ENCODE measurements at places on chromosomes 6 and 20.
A peak's percentile ranks its signal among the peaks of the same experiment; 100 is the strongest.

DNA sequence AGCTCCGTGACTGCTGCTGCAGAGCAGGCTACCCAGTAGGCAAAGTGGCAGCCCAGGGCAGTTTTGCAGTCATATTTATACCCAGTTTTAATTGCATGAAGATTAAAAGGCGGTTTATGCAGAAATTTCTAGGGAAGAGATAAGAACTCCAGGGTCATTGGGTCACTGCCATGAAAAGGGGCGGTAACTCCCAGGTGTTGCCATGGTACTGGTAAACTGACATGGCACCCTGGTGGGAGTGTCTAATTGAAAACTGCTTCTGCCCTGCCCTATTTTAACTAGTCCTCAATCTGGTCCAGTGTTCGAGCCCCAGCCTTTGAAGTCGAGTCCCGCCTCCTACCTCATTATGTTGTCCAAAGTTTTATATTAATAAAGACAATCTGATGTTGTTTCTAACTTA, 75.0 kb upstream of the FUCA2 start:
- DNase-seq: no peak

DNA sequence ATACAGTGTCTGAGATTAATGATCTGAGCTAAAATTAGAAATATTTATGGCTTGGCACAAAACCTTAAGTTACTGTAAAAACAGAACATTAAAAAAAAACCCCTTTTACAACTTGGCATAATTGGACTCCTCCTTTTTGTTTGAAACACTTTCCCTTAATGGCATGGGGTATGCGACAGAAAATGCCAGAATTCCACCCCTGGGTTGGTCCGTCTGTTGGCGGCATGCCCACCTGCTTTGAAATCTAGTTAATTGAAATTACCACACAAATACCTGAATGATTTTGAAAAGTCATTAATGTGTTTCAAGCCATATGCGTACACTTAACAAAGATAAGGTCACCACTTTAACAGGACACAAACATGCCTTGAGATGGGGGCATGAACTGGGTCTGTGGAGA, 175.1 kb upstream of the FOXQ1 start:
- no peak for DNase-seq

- no peak for DNase-seq
Observed at GRCh38 chr6:4948781-4949450, 54.9 kb downstream of the RPP40 start.

- DNase-seq: no peak
Observed at GRCh38 chr6:13725570-13725969, 13.9 kb upstream of the RANBP9 start.

DNA sequence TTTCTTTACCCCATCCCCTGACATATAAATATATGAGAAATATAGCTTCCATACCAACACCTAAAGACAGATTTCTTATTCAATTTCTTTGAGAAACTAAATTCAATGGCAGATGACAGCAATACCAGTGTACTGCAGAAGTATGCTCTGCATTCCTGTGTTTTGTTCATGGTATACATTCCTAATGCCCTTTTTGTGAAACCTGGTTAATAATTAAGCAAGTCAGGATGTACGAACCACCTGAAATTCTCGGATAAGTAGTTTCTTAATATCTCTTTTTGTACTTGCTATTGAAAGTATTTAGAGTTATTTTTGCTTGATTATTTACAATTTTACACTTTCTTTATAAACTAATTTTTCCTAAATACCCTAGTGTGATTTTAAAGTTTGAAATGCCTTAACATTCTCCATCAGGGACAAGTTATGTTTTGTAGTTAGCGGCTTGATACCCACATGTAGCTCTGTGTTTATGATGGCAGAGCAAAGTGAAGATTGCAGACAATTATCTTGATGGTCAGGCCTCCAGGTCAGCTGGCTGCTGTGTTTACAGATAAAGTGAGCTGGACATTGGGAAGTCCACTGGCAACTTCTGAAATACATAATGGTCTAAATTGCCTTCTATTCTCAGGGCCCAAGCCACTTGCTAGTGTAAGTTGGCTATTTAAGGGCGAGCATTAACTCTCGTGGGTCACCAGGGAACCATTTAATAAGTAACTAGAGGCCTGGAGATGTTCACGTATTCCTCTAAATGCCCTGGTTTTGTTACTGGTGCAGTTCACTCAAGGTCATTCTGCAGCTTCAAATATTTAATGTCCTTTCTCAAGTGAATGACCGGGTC, 58.2 kb downstream of the PLCB1 start:
- DNase-seq: no peak

GRCh38 chr6:23180504-23181293, 611.3 kb downstream of the HDGFL1 start:
- peak; percentile 97 for DNase-seq

- no peak for DNase-seq
Observed at GRCh38 chr6:135870722-135871121, 19.2 kb downstream of the PDE7B start.

DNA sequence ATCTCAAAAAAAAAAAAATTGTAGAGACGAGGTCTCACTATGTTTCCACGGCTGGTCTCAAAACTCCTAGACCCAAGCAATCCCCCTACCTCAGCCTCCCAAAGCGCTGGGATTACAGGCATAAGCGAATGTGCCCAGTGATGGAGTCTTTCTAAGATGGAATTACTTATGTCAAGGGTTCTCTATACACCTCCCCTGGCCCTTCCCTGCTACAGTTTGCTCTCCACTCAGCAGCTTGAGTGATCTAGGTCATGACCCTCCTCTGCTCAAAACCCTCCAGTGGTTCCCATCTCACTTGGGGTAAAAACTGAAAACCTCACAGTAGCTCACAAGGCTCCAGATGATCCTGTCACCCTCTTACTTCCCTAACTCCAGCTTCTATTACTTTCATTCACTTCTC, 1.8 kb upstream of the DNPH1 start:
- DNase-seq: no peak

GRCh38 chr6:12012038-12012557, at the start of gene HIVEP1:
HIVEP1 (plus strand) TSS chr6:12012312; CDS start chr6:12015629, 3,317 bp downstream.
- DNase-seq: no peak

- no peak for DNase-seq
Observed at GRCh38 chr20:32468860-32469259, 110.7 kb downstream of the ASXL1 start.

GRCh38 chr20:13995086-13995665, at the start of gene MACROD2:
MACROD2 (plus strand) TSS chr20:13995516.
- peak; percentile 23 for DNase-seq

DNA sequence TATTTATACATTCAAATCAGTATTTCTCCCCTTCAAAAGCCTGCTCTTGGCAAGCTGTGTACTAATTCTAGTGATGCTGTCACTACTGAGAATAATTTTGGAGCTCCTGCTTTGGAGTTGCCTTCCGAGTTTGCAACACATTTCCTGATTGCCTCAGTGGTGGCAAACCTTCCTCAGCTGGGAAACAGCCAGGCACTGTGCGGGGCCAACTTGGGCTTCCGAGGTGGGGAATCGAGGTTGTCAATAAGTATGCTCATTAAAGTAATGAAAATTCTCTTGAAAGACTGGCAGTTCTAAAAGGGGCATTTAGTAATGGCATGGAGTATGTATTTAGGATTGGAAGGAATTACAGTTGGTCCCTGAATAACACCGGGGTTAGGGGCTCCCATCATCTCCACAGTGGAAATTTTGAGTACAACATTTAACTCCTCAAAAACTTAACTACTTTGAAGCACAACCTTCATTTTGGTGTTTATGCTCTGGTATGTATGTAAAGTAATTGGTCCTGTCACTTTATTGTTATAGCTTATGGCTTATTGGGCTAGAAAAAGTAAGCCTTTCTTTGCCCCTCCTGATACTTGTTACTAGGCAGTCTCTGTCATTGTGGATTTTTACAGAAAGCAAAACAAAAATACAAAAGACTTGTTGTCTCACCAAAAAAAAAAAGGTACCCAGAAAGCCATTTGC, 2.7 kb downstream of the PAQR8 start:
- DNase-seq: no peak

- DNase-seq: no peak
Observed at GRCh38 chr6:137258170-137258569, 39.0 kb upstream of the IFNGR1 start.

- no peak for DNase-seq
Observed at GRCh38 chr6:137746264-137746663, 120.8 kb upstream of the TNFAIP3 start.

GRCh38 chr6:159608961-159609651, 83.9 kb downstream of the SOD2 start:
- no peak for DNase-seq

DNA sequence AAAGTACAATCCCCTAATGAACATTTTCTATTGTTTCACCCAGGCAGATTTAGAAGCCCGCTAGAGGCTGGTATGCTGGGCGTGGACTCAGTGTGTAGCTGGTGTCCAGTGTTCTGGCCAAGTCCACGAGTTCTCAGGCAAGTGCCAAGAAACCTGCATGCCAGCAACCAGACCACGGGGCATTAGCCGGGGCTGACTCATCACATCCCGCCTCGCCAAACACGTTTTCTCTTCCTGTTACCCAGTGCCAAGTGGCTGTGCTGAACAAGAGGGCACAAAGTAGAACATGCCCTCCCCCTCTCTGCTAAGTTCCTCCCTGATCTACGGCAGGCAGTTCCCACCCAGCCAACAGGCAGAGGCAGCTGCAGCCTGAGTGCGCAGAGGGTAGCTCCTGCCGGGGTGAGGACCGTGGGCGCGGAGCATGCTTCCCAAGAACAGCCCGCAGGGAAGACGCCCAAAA, 29.6 kb downstream of the RAMACL start:
- peak; percentile 94 for DNase-seq

DNA sequence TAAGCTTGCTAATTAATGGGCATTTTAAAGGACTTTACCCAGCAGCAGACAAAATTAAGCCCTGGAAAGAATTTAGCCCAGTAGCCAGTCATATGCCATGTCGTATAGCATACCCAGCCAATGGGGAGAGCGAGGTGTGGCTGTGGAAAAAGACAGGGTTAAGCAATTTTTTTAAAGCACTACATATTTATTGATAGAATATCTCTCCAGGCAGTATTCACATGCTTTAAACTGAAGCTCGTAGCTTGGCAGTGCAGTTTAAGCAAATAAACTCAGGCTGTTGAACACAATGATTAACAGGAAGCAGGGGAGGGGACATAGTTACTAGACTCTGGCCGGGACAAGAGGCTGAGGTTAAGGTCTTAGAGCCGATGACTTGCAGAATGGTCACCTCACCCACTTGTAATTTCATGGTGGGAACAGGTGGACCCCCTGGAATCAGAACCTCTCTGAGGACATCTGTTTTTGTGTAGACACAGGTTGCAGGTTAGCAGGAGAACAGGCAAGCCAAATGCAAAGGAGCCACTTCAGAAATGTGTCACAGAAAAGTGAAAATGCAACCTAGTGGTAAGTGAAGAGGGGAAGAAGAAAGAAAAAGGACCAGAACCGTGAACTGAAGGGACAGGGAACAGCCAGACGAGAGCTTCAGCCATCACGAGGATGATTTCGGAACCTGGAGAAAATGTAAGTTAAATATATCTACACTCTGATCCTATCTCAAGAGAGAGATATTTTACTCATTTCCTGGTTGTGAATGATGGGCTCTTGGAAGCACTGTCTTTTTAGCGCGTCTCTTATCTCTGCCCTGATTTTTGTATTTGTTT, 7.2 kb downstream of the GCNT2 start:
- DNase-seq: no peak

DNA sequence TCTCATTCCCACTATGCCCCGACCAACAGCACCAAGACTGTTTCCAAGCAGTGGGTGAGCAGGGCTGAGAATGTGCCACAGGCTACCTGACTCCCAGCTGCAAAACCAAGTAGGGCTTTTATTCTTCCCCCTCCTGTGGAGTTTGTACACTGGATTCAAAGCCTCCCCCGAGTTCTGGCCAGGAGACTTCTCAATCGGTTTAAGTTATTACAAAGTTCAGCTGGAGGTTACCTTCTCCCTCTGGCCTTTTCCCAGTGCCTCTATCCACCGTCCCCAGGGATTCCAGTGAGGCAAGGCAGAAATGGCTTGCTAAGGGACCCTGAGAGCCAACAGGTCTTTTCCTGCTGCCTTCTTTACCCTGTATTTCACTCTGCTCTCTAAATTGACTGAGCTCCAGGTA, 217.0 kb downstream of the ADGRG6 start:
- no peak for DNase-seq

All from cerebellar nuclear complex (tissue), 1 donor.